IPS DF 6.9 (cell line): ENCODE measurements at places on chromosomes 1 and 21.

DNA sequence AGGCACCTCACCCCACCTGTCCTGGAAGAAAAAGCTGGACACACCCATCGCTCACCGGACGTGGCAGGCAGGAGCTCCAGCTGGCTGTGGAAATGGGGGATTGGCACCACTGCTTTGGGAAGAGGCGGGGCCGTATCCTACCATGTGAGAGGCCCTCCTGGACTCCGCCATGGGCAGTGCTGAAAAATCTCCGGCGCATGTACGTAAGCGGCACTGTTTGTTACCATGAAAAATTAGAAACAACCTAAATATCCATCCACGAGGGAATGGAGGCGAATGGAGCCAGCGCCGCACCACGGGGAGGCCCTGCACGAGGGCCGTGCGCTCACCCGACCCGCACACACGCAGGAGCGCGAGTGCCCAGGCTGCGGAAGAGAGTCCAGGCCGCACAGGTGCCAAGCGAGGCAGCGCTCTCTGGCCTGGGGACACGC lies 3.1 kb downstream of the KRTAP10-8 start:
- DNase-seq: no peak

DNA sequence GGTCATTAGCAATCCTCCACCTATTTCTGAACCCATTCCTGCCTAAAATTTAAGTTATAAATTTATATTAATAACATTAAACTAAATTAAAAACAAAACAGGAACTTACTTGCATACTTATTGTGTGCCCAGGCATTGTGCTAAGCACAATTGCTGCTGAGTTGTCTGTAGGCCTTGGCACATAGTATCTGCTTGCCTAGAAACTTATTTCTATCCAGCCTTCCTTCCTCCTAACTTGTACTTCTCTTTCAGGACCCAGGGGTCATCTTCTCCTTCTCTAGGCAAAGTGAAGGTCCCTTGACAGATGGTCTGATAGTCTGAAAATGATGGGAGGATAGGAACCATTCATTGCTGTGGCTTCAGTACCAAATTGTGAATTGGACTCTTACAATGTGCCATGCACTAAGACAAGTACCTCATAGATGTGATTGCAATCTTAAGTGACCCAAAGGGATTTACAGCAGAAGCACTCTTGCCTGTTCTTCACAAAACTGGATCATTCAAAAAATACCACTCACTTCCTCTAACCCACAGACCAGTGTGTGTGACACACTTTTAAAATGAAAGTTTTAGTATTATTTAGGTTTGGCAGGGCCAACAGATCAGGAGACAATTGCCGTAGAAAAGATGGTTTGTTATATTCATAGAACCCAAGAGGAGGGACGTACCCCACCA lies 10.3 kb upstream of the CD101 start:
- DNase-seq: no peak

GRCh38 chr1:169250022-169250421 lies 117.6 kb downstream of the NME7 start:
- no peak for DNase-seq

- DNase-seq: no peak
Observed at GRCh38 chr1:79295967-79296366, 289.4 kb upstream of the ADGRL4 start.

GRCh38 chr21:38039841-38040240 lies 123.6 kb upstream of the KCNJ6 start:
- DNase-seq: no peak

DNA sequence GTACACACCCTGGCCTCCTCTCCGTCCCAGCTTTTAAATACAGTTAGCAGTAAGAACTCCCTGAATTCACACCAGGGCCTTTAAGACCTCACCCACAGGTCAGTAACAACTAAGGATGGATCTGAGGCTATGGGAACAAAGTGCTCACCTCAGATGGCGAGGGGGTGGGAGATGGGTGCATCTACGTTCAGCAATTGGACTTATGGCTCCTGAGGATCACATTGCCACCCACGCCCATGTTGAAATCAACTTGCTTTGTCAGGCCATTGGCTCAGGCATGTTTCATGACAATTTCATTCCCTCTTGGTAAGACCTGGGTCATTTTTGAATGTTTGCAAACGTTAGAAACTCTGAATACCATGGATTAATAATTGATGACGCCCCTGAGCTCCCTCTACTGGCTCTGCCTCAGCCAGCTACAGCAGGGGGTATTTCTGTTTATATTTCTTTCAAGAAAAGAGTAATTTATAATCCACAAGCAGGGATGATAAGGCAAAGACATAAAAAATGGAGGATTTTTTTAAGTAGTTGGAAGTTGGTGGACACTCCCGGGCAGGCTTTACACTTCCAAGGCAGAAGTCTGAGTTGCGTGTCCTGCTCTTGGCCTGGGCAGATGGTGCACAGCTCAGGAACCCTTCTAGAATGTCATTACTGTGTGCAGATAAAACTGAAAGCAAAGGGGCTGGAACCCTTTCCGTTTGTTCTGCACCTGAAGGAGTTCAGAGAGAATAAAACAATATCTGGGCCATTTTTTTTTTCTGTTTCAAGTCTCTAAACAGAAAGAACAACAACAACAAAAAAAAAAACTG lies 13.7 kb upstream of the LBR start:
- DNase-seq: no peak

DNA sequence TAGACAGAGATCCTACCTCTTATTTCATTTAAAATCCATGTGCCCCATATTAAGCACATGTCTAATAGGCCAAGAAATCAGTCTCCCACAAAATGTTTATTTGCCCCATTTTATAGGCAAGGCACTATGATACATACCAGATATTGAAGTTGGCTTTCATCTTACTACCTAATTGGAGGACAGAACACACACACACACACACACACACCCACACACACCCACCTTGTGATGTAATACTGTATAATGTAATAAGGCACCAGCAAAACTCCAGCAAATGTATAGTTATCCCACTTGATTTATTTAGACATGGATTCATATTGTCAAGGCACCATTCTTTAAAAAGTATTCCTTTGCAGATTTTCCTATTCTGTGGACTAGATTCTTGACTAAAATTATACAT lies 56.8 kb downstream of the ATP6V1G3 start:
- DNase-seq: no peak

DNA sequence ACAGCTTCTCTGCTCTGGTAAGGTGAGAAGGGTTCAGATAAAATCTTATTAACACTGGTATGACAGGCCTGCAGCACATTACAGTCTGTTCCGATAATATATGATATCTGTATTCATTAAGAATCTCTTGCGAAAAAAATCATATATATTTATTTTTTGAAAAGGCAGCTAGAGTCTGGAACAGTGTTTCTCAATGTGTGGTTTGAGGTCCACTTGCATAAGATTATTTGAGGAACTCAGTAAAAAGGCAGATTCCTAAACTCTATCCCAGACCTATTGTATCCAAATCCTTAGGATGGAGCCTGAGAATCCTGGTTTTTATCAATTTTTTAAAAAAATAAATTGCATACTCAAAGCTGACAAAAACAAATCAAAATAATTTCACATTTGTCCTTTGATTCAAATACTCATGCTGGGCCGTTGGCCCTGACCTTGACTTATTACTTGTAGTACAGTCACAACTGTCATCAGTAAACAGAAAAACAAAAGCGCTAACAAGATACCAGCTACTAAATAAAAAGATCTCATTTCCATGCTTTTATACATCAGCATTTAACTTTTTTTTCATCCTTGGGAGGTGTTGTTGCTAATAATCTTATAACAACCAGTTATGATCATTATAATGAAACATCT lies 60.6 kb downstream of the RGS2 start:
- DNase-seq: no peak

DNA sequence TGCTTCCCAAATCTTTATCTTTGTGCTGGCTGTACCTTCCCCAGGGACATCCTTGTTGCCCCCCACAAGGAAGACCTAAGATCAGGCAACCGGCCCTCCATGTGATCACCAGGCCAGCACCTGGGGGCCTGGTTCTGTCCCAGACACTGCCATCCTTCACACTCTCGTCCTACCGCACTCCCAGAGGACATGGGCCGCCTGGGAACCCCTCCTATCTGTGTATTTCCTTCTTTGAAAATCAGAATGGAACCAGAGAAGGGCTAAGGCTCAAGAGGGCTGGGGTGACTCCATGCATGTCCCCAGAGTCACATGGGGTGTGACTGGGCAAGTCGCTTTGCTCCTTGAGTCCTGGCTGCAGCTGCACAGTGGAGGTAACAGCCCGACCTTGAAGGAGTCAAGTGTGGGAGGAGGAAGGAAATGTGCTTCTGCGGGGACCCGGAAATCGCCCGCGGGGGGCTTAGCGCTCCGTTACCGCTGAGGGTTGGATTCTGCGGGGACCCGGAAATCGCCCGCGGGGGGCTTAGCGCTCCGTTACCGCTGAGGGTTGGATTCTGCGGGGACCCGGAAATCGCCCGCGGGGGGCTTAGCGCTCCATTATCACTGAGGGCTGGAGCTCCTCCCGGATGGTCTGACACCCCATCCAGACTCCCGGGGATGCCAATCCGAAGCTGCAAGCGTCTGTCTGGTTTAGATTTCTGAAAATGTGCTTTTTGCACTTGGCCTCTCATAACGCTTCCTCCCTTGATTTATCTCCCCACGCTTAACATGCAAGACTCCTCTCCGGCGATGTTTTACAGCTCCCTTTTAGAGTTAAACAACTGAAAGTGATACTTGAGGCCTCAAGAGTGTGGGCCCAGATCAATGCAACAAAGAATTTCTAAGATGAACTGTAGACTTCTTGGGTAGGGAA lies 278.9 kb downstream of the NPHP4 start:
- no peak for DNase-seq

DNA sequence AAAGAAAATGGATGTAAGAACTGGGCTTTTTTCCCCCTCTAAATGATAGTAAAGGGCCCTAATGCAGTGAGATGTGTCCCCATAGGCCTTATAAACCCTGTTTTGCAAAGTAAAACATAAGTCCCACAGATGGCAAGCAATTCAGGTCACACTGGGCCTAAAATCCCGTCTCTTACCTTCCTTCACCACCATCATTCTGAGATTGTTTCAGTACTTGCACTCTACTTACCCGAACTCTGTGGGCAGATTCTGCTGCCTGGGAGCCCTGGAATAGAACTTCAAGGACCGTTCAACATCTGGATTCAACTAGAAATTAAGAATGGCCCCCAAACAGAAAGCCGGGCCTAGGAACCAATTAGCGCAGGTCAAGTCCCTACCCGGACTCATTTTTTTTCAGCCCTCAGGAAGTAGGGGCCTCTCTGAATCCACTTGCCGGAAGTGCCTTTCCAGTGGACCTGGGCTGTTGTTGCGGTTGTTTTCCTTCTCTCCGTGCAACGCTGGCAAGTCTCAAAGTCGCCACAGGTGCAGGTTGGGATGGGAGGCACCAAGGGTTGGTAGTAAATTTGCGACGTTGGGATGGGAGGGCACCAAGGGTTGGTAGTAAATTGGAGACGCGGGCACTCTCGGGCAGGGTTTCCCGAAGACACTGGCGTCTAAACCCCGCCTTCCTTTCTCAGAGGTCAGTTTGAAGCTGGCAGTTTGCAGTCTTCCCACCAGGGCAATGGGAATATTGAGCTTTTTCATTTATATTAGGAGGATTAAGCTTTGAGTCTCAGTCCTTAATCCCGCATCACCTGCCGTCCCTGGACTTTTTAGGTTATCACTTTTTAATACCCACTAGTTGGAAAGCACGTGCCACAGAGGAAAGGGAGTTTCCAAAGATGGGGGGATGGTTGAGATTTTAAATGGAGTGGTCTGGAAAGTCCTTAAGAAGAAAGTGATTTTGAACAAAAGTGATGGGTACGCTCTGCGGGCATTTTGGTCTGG lies at the start of gene TMEM69:
TSS of gene TMEM69 (plus strand) at position 428 of the 987 bp plus-strand sequence. CDS start 2,888 bp downstream, outside the sequence.
- DNase-seq: no peak

DNA sequence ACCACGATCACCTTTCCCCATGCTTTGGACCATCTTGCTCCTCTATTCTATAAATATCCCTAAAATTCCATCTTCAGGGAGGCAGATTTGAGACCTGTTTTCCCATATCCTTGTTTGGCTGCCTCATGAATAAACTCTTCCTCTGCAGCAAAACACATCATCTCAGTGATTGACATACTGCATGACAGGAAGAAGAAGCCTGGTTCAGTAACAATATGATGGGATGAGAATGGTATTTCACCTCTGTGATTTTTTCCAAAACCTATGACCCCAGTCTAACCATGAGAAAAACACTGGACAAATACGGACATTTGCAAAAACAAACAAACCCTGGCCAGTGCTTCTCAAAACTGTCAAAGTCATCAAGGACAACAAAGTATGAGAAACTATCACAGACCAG lies 53.8 kb upstream of the ZSWIM5 start:
- DNase-seq: no peak

- no peak for DNase-seq
Observed at GRCh38 chr1:16981269-16981849, 939 bp upstream of the MFAP2 start.

- peak; percentile 84 for DNase-seq
Observed at GRCh38 chr1:203342192-203342940, 8.6 kb downstream of the FMOD start.

GRCh38 chr1:41222496-41222895 lies 19.6 kb downstream of the SCMH1 start:
- DNase-seq: no peak

GRCh38 chr1:21361506-21361905 lies 71.2 kb upstream of the ECE1 start:
- no peak for DNase-seq

- no peak for DNase-seq
Observed at GRCh38 chr1:71533950-71534349, 453.1 kb upstream of the ZRANB2 start.

- no peak for DNase-seq
Observed at GRCh38 chr21:14366998-14367397, 15.9 kb downstream of the HSPA13 start.

DNA sequence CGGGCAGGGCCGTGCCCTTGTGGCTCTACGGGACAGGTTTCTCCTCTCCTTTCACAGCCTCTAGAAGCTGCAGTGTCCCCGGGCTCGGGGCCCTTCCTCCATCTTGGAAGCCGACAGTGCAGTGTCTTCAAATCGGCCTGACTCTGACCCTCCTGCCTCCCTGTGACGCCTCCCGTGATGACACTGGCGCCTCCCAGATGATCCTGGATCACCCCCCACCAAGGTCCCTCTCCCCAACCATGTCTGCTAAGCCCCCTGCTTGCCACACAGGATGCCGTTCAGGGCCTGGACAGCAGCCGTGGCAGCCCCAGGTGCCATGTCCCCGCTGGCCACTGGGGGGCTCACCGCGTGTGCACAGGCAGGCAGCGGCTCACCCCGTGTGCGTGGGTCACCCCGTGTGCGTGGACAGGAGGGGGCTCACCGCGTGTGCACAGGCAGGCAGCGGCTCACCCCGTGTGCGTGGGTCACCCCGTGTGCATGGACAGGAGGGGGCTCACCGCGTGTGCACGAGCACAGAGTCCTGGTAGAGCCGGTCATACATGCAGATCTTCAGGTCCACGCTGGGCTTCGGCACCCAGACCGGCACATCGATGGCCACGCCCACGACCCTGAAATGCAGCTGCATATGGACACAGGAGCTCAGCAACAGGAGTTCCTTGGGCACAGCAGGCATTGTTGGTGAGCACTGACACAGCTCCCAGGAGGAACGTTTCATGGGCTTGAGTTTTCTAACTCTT lies 24.9 kb upstream of the TMEM52 start:
- no peak for DNase-seq

DNA sequence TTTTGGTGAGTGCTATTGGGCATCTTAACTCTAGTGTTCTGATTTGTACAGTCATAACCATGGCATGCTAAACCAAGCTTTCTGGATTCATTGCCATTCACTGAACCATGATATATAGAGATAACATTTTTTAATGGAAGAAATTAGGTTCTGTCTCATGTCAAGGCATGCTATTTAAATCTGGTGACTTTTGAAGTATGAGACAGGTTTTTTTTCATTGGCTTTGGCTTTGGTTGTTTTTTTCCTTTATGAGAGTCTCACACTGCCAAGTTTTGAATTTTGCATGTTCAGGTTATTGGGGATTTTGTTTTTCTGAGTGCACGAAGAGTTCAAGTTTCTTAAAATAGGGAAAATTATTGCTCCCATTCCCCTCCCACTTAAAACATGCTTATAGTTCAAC lies 141.3 kb upstream of the ADAMTS5 start:
- DNase-seq: no peak
